ENCODE measurements at places on chromosomes 5 and 9.

- DNase-seq: no peak
These were observed 139.0 kb downstream of the FOCAD start for GRCh38 chr9:20823051-20823450.

GRCh38 chr5:36730537-36731216 lies 124.3 kb downstream of the SLC1A3 start:
- no peak for DNase-seq

DNA sequence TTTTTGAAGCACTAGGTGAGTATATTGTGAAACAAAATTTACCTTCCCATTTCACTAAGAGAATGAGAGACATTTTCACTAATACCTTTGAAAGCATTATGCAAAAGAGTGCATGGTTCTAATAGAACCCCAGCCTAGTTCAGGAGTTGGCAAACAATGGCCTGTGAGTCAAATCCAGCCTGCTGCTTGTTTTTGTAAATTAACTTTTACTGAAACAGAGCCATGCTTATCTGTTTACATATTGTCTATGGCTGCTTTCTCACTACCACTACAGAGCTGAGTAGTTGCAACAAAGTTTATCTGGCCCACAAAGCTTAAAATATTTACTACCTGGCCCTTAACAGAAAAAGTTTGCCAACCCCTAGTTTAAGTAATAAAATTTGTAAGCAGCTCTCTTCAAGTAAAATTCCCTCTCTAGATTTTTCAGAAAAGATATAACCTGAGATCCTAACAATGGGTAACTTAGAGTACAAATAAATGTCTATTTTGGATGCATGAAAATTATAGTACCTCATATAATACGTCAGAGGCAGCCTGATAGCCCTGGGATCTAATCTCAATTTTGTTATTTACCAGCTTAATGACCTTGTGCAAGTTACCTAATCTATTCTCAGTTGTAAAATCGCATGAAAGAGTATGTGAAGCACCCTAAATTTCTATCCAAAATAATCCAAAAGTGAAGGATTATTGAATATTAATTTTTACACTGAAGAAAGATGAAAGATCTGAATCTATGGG lies 50.7 kb upstream of the ARL15 start:
- no peak for DNase-seq

GRCh38 chr9:96085491-96086143 lies 210.1 kb downstream of the ERCC6L2 start:
- no peak for DNase-seq

GRCh38 chr9:81716409-81716808 lies 27.1 kb upstream of the TLE1 start:
- no peak for DNase-seq

GRCh38 chr5:136613230-136613629 lies 247.9 kb upstream of the TRPC7 start:
- DNase-seq: no peak

DNA sequence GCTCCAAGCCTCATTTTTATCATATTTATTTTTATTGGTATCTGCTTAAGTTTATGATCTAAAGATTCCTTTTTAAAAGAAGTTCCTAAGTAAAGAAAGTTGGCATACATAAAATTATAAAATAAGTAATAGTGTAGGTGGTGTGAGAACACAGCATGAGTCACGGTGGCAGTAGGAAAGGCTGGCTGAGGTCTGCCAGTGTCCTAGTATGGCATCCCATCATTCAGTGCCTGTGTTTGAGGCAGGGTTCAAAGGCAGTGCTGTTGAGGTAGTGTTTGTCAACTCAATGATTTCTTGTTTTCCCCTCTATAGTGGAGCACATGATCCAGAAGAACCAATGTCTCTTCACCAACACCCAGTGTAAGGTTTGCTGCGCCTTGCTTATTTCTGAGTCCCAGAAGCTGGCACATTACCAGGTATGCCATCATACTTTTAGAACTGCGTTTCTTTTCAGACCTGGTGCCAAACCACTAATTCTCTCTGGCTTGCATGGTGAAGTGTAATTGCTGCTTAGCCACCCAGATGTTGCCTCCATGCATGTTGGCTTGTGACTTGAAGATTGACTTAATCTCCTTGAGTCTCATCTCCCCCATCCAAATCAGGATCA lies 18.4 kb downstream of the ZNF346 start:
- peak; percentile 63 for DNase-seq

DNA sequence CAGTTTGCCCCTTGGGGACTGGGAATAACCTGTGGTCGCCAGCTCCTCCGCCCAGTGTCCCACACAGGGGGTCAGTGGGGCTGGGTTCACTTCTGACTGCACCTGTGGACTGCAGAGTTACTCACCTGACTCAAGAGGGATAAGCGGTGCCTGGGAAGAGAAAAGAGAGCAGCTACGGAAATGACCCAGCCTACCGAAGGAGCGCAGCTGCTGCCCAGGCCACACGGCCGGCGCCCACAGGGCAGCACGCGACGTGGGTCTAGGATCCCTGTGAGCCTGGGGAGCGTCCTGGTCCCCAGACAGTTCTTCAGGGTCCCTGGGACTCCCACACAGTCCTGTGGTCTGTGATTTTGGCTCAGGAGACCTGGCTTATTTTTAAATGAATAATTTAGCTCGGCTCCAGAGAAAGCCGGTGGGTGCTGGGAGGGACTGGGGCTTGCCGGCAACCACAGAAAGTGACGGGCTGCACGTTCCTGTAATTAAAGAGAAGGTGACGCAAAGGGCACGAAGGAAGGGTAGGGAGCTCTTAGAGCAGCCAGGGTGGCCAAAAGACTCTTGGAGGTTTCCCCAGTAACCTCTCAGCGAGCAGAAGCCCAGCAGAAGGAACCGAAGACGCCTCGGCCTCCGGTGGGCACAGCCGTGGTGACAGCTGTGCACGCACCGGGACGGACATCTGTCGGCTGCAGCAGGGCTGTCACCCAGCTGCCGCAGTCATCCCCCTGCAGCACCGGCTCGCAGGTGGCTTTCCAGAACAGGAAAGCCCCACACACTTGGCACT lies 97.5 kb upstream of the FCN2 start:
- DNase-seq: no peak

GRCh38 chr5:126937771-126938170 lies 92.6 kb downstream of the MARCHF3 start:
- peak; percentile 51 for DNase-seq

DNA sequence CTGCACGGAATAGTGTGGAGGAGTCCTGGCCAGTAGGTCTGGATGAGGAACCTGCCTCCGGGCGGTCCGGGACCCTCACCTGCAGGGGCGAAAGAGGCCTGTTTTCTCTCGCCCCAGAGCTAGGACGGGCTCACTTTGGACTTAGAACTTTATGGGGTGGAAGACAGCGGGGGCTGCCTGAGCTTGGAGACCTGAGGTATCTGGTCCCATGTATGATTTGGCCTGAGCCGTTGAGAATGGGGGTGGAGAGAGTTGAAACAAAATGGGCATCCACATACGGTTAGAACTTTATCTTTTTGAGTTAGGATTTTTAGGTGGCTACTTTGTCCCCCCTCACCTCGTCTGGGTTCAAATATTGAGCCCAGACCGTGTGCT lies 681 bp upstream of the ETF1 start:
- no peak for DNase-seq

- no peak for DNase-seq
These were observed 22.0 kb upstream of the DMRTA1 start for GRCh38 chr9:22424616-22425015.

GRCh38 chr9:127554966-127555839 lies 56.9 kb upstream of the STXBP1 start:
- DNase-seq: no peak

- DNase-seq: peak; percentile 30
These were observed 88.9 kb upstream of the PRR16 start for GRCh38 chr5:120375248-120375647.

DNA sequence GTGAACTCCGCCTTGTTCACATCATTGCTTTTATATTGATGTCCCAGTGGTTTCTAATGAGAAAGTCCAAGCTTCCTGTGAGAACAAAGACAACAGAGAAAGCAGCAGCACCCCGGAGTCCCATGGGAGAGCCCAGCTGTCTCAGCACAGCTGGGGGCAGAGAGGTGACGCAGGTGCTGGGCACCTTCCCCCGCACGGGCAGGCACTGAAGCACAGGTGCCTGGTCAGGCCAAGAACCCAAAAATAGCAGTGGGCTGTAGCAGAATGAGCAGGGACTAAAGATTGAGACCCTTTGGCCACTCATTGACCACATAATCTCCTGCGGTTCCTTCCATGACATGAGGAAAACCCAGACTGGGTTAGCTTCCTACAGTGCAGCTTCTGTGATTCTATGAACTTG lies 18.8 kb downstream of the SRD5A1 start:
- no peak for DNase-seq

DNA sequence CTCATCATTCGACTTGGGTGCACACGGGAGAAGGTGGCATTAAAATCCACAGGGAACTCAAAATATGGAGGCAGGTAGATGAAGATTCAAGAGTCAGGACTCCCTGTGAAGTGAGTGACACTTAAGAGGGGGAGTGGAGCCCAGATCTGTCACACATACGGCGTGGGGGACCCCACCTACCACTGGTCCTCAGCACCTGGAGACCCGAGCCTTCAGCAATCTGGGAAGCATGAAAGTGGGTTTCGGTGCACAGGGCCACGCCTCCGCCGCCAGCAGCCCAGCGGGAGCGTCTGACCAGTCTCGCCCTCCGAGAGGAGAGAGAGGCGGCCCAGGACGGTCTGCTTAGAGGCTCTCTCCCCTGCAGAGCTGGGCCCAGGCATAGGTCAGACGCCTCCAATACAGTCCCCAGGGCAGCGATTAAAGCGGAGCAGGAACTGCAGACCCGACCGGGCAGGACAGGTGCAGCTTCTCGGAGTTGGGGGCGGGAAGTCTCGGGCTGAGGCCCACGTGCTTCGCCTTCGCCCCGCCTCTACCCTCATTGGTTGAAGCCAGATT lies 639 bp upstream of the SLC2A8 start:
- no peak for DNase-seq

- no peak for DNase-seq
These were observed 32.6 kb downstream of the SLC35D2 start for GRCh38 chr9:96350866-96351265.

DNA sequence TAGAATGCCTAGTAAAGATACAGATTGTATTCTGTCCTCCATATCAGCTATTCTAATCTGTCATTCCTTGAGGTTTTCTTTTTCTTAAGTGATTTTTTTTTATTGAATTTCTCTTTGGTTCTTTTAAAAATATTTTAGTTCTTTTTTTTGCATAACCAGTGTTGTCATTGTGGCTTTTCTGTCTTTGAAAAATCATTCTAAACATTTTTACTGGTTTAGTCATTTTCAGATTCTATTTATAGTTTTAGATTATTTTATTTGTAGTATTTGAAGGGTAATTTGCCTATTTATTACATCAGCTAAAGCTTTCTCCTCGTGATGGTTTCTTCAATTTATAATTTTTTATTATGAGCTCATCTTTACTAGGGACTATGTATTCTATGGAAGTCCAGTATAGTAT lies 78.1 kb downstream of the NDUFAF2 start:
- DNase-seq: peak; percentile 47

DNA sequence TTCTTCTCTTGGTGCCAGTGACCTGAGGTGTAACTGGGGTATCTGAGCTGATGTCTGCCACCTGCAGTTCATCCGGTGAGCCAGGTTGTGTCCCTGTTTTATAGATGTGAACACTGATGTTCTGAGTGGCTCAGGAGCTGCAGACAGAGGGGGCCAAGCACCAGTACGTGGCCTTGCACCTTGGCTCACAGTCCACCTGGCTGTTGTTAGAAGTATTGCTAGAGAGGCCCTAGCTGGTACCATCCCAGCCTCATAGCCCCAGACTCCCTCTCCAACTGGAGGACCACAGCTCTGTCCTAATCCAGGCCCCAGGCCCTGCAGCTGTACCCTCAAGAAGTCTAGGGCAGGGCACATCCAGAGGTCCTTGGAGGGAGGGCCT lies 16.2 kb downstream of the PHF2 start:
- no peak for DNase-seq

- DNase-seq: no peak
These were observed 378.8 kb upstream of the SEMA6A start for GRCh38 chr5:116953251-116953930.

GRCh38 chr5:53645078-53645477 lies 84.6 kb downstream of the NDUFS4 start:
- no peak for DNase-seq

GRCh38 chr9:129709438-129710168 lies 43.2 kb downstream of the PTGES start:
- DNase-seq: no peak

GRCh38 chr9:131405858-131406537 lies 12.1 kb downstream of the PRRC2B start:
- DNase-seq: no peak

DNA sequence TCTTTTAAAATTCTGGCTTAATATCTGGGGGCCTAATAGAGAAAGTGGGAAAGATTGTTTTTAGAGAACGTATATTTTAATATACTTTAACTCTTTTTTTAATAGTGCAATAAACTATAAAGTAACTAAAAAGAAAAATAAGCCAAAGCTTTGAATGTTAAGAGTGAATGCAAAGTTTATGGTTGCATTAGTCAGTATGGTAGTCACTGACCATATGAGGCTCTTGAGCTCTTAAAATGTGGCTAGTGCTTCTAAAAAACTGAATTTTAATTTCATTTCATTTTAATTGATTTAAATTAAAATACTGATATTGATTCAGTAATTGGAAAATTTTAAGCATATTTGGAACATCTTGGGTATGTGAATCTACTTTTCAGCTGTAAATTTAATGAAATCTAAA lies 310.7 kb downstream of the PJA2 start:
- peak; percentile 16 for DNase-seq

DNA sequence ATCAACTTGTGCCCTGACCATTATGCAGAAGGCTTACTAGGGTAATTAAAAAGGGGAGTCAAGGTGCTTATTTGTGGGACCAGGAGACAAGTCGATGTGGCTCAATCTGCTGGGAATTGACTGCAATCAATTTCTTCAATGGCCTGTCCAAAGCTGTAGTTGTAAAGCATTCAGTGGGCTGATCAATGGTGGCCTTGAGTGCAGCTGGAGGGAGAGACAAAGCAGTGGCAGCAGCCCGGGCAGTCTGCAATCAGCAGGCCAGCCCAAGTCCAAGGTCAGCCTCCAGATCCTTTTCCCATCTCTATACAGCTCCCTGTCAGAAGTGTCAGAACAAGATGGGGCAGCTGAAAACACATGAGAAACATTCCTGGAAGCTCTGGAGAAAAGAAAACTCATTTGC lies 51.0 kb upstream of the BRINP1 start:
- no peak for DNase-seq

DNA sequence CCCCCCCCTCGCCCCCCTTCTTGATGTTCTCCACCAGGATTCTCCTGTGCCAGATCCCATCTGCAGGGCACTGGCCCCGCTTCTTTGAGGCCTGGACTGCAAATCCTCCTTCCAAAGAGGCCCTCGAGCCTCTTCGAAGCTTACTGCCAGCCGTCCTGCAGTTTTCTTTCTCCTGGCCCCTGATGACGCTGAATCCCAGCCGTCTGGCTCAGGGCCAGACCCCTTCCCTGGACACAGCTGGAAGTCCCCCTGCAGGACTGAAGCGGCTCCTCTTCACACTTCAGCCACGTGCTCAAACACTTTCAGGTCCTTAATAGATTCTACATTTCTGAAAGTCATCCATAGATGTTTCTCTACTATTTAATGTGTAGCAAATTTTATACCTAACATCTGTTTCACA lies 121.5 kb downstream of the EHMT1 start:
- DNase-seq: peak; percentile 44

- peak; percentile 50 for DNase-seq
These were observed 15.1 kb downstream of the ROPN1L start for GRCh38 chr5:10456583-10457420.

All from cardiac fibroblast (primary cell).